ENCODE measurements at places on chromosomes 2 and 18.

DNA sequence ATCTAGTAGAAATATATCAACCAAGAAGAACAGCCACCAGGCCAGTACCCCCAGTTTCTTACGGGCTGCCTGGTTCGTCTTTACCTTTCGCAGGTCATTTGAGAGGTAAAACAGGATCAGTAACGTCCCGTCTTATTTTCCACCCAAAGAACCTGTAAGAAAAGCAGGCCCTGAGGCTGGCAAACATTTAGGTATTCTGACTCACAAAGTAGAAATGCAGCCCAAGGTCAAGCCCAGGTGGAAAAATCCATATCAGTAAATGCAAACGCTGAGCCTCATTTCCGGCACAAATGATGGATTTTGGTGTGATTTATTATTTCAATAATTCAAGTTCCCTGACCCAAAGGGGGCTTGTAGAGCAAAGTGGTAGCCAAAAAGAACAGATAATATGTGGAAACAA is 171.2 kb downstream of the ZNF516 start:
- DNase-seq = no peak

GRCh38 chr18:76042511-76042910 is 452.5 kb downstream of the ZNF516 start:
- DNase-seq = no peak

DNA sequence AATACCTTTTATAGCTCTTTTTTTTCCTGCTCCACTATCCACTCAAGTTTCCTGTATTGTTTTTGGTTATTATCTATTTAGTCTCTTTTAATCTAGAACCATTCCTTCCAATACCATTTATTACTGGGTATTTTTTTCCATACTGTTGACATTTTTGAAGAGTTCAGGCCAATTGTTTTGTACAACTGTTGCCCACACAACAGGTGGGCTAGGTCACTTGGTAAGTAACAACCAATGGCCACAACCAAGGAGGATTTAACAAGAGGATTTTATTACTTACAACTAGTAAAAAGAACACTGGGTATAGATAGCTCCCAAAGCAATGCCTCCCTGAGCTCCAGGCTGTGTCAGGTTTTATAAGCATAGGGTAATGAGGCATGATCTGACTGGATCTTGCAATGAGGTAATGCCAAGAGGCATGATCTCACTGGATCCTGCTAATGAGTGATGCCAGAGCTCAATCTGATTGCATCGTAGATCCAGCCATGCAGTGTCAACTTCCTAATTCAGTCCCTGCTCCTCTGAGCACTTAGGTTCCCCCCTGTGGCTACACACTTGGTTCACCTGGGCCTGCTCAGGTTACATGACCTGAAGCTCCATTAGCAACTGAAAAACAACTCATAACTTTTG is 7.1 kb upstream of the CEP68 start:
- no peak for DNase-seq

DNA sequence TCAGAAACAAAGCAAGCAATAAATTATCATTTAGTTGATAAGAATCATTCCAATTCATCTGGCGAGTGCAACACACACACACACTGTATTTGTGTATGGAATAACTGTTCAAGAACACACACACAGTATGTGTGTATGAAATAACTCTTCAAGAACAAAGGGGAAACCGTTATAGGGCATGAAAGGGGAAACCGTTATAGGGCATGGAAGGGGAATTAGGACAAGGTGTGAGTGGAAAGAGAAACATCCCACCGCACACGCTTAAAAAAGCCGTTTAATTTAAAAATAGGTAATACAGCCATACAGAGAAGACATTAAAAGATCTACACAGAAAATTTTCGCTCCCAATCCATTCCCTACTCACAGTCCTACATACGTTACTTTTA is 607 bp upstream of the TSN start:
- no peak for DNase-seq

DNA sequence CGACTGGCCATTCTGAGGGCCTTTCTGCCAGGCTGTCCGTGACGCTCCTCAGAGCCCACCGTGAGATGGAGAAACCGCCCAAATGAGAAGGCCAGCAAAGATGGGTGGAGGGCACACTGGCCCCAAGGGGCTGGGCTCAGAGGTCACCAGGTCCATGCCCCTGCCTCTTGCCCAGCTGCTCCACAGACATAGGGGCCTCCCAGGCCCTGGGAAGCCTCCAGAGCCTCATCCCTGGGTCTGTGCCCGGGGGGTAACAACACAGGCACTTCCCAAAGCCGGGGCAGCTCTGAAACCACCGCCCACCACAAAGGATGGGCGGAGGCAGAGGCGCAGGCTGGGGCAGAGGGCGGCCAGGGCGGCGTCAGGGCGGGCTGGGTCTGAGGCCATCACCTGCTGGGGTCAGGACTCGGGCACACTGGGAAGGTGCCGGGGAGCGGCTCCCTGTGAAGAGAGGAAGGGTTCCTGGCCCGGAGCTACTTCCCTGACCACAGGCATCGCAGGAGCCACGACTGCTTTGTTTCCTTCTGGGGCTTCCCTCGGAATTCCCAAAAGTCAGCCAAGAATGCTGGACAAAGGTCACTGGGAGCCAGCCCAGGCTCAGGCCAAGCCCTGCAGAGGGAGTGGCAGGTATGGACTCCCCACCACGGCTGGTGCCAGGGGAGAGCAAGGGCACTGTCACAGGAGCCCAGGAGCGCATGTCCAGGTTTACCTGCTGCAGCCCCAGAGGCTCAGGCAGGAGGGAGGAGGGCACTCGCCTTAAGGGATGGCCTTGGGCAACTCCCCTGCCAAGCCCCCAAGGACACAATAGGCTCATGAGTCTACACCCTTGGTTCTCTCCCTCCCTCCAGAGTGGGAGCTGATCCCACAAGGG is 9.4 kb downstream of the CYP26B1 start:
- DNase-seq = no peak
